ENCODE measurements at places on chromosomes 13 and 19.

GRCh38 chr13:48496271-48497161 is 36.4 kb downstream of the RCBTB2 start:
- DNase-seq = no peak

- peak; percentile 57 for DNase-seq
These were observed 7.1 kb downstream of the RAB11B start for GRCh38 chr19:8397271-8397670.

- DNase-seq = no peak
These were observed 25.1 kb downstream of the TMEM161A start for GRCh38 chr19:19113040-19113626.

DNA sequence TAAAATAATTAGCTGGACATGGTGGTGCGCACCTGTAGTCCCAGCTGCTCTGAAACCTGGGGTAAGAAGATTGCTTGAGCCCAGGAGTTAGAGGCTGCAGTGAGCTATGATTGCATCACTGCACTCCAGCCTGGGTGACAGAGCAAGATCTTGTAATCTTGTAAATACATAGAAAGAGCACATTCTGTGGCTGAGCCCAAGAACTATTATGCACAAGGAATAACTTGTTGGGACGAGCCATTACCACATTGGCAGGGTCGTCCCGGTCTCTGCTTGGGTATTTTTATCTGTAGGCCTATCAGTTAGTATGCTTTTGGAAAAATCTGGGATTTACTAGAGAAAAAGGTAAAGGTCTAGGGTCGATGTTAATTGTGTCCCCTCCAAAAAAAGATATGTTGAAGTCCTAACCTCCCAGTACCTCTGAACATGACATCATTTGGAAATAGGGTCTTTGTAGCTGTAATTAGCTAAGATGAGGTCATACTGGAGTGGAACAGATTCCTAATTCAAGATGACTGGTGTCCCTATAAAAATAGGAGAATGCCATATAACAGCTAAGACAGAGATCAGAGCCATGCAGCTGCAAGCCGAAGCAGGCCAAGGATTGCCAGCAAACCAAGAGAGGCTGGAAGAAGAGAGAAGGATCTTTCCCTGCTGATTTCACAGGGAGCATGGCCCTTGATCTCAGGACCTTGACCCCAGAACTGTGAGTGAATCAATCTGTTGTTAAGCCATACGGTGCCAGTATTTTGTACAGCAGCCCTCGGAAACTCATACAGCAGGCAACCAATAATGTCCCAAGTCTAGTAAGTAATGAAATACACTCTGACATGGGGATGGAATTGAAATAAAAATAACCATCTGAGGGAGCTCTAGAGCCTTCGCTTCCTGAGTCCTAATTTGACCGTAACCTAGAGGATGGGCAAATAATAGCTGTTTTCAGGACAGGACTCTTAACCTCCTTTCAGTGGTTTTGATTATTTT is 77.0 kb downstream of the TM9SF2 start:
- DNase-seq = no peak

- DNase-seq = no peak
These were observed 73.4 kb downstream of the SOX1 start for GRCh38 chr13:112140366-112140765.

- no peak for DNase-seq
These were observed 34.4 kb downstream of the ATP7B start for GRCh38 chr13:51976890-51977289.

DNA sequence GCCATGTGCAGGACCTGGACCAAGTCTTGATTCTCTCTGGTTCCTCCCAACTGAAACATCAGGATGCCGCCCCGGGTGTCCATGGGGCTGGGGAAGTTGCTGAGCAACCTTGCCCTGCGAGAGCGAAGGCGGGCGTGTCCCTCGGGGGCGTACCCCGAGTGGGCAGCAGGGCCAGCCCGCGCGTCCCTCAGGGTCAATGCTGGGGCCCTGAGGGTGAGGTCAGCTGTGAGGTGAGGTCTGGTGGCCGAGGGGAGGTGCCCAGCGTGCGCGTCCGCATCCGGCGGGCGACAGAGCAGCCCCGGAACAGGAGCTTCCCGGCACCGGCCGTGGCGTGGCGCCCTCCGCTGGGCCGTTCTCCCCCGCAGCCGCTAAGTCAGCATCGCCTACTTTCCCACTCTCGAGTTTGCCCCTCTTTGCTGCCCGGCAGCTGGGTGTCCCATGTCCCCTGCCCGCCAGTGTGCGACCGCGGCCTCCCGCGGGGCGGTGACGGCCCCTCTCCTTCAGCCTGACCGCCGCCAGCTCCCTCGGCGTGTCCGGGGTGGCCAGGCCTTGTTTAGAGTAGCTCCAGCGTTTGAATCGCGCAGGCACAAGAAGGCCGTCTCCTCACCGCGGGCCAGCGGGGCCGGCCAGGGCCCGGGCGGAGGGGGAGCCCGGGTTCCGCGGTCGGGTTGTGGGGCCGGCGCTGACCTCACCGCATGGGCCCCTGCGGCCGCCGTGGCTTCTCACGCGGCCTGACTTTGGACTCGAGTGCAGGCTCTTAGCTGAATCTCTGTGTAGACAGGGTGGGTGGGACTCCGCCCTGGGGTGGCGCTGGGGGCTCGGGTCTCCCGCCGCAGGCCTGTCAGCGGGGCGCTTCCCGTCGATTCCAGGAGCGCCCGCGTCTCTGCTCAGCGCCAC is 33.0 kb downstream of the GJA3 start:
- DNase-seq = peak; percentile 90

DNA sequence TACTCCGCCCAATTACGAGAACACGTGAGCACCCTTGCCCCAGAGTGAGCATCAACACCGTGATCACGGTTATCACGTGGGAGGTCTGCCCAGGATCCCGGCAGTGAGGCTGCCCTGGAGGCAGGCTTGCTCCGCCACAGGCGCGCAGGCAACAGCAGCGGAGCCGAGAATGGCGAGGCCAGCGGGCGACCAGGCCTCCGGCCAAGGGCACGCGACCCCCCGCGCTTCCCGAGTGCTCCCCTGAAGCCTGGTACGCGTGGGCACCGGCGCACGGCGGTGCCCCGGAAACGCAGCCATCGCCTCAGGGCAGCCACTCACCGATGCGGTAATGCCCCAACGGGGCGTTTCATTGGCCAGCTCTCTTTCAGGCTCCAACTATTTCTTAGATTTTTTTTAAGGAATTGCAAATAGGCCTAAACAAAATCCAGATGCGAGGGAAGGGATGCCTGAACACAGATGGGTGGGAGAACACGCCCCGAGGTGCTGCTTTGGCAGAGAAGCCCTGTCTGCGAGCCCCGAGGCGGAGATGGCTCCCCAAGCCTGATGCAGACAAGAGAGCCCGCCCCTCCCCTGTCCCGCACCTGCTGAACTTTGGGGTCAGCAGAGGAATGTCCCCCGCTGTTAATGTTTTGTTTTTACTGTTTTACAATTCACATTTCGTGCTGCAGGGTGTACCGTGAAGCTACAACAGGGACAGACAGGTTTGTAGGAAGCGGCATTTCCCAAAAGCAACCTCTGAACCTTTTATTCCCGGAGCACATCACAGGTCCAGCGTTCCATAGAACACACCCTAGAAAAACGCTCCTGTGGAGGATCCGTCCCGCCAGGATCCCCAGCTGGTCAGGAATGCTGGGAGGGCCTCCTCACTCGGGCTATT is 132.7 kb downstream of the ZDHHC20 start:
- no peak for DNase-seq

DNA sequence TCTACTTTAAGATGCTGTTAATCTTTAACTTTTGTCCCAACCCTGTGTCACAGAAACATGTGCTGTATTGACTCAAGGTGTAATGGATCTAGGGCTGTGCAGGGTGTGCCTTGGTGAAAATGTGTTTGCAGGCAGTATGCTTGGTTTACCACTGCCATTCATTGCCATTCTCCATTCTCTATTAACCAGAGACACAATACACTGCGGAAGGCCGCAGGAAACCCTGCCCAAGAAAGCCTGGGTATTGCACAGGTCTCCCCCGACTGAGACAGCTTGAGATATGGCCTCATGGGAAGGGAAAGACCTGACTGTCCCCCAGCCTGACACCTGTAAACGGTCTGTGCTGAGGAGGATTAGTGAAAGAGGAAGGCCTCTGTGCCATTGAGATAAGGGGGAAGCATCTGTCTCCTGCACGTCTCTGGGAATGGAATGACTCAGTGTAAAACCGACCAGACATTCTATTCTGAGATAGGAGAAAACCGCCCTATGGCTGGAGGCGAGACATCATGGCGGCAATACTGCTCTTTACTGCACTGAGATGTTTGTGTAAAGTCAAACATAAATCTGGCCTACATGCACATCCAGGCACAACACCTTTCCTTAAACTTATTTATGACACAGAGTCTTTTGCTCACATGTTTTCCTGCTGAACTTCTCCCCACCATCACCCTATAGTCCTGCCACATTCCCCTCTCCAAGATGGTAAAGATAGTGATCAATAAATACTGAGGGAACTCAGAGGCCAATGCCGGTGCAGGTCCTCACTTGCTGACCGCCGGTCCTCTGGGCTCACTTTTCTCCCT is 13.1 kb upstream of the ZNF888 start:
- no peak for DNase-seq

- no peak for DNase-seq
These were observed 2.9 kb downstream of the UBL3 start for GRCh38 chr13:29847501-29847983.

DNA sequence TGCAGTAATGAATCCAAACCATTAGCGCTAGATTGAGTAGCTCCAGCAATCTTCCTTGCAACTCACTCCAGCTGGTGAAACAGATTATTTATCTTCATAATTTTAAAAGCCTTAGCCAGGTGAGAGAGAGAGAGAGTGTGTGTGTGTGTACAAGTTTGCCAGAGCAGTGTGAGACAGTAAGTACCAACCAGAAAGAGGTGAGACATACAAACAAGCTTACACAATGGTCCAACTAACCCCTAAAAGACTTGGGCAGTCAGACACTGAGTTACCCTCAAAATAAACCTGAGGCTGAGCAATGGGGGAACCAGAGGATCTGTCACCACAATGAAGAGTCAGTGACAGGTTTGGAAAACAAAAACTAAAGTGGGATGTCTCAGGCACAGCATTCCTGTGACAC is 8.1 kb upstream of the THSD1 start:
- DNase-seq = no peak

DNA sequence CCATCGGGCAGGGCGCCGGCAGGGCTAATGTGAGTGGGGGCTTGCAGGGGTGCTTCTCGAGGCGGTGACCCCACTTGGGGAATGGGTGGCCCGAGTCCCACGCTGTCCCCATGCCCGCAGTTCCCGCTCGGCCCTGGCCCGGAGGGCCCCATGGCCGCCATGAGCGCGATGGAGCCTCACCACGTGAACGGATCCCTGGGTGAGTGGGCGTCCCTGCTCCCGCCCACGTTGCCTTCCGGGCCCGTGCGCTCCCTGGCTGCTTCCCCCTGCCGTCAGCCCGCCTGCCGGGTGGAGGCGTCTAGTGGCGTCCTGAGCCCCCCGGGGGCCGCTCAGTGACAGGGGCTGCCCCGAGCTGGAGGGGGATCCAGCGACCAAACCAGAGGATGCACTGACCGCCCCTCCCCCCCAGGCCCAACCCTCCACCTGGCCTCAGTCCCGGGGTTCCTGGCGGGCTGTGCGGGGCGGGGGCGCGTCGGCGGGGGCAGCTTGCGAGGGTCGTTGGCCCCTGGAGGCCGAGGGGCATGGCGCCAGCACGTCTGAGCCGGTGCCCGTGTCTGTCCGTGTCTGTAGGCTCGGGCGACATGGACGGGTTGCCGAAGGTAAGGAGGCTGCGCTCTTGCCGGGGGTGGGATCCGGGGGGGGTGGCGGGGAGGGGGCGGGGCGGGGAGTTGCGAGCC is 4.8 kb downstream of the ISYNA1 start:
- peak; percentile 58 for DNase-seq

DNA sequence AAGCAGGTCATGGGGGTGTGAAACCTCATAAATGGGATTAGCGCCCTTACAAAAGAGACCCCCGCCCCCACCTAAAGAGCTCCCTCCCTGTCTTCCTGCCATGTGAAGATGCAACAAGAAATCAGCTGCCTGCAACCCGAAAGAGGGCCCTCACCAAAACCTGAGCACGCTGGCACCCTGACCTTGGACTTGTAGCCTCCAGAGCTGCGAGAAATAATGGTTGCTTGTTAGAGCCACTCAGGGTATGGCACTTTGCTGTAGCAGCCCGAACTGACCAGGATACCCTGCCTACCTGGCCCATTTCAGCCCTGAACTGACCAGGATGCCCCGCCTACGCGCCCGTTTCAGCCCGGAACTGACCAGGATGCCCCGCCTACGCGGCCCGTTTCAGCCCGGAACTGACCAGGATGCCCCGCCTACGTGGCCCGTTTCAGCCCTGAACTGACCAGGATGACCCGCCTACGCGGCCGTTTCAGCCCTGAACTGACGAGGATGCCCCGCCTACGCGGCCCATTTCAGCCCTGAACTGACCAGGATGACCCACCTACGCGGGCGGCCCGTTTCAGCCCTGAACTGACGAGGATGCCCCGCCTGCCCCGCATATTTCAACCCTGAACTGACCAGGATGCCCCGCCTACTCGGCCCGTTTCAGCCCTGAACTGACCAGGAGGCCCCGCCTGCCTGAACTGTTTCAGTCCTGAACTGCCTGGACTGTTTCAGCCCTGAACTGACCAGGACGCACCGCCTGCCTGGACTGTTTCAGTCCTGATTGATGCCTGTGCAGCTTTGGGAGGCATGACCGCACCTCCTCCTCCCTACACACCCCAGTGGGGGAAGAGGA is 120.0 kb downstream of the UQCRFS1 start:
- DNase-seq = no peak

DNA sequence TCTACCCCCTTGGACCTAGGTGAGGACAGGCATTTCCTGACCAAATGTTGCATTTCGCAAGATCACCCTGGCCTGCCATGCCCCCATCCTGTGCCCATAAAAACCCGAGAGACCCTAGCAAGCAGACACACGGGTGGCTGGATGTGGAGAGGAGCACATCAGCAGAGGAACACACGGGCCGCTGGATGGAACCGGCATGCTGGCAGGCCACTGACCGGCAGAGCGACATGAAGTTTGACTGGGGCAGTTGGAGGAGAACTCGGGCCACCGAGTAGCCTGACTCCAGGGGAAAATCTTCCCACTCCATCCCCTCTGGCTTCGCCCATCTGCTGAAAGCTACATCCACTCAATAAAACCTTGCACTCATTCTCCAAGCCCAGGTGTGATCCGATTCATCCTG is 329.3 kb downstream of the FGF9 start:
- no peak for DNase-seq

DNA sequence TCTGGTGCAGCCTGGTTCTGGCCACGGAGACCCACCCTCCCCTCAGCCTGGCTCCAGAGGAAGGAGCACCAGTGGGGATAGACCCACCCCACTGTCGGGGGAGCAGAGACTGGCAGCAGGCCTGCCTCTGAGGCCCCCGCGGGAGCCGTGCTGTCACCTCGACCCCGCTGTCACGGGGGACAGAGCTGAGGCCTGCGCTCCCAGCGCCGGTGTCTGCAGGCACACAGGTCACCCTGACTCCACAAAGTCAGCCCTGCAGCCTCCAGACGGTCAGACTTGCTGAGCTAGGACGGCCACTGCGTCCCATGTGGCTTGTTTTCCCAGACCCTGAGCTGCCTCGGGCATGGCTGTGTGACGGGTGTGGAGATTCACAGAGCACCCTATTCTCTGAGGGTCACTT is 32.3 kb downstream of the GNG7 start:
- no peak for DNase-seq
